Esophagus squamous epithelium (tissue), 5 donors: ENCODE measurements at places on chromosomes 7 and 10.

- DNase-seq: no peak
Measured at GRCh38 chr10:57188846-57189245, 827.8 kb upstream of the ZWINT start.

GRCh38 chr7:112753298-112753697 is 36.9 kb downstream of the TMEM168 start:
- no peak for DNase-seq

DNA sequence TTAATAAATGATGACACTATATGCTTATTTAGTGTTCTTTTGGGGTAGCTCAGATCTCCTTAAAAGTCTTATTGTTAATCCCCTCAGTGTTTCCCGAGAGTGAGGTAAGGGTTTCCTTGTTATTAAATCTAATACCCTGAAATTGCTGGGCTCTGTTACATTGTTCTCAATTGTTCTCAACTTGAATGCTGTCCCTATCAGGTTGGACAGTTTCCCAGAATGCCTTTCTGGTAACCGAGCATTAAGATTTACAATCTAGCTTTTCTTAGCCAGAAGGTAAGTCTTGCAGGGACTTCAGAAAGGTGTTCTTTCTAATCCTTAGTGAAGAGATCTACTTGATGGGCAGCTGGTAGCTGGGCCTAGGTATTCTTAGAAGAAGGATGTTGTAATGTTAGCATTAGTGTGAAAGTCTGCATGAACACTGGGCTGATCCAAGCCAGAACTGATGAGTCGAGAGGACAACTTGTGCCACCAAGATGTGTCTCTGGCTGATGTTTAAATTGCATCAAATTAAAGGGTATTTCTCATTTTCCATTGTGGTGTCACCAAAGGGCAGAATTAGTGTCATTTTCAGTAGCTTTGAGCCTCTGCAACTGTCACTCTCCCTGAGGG is 89.9 kb downstream of the SND1 start:
- DNase-seq: no peak

GRCh38 chr7:99833289-99833877 is 5.6 kb downstream of the CYP3A43 start:
- no peak for DNase-seq

DNA sequence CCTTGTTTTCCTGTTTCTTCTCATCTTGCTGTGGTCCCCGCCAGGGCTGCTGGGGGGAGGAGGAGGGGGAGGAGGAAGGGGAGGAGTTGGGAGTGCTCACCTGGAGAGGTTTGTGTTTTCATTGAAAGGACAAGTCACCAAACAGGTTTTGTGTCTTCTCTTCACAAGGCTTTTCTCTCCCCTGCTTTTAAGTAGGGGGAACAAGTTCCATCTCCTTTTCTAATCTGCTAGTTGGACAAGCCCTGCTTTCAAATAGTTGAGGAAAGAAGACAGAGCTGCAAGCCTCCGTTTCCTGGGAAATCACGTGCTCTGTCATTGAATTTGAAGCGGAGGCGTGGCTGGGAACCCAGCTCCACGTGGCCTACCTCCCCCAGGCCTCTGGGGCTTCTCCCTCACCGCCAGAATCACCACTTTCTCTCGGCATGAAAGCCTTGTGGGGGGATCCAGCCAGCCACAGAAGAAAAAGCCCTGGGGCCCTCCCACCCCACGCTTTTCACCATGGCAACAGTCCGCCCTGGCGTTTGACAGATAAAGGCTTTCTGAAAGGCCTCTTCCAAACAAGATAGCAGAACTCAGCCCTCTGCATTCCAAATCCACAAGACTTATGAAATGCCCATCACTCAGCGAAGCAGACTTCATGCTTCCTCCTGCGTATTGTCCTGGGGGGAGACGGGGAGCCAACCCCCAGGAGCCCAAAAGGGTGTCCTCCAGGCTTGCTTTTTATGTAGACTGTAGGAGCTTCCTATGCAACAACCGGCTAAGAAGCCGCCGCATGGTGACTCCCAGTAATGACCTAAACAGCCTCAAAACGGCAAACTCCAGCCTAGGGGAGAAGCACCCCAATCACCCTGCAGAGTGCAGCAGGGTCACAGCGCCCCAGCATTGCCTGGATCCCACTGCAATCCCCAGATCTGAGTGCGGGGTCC is 51.7 kb downstream of the PROSER2 start:
- no peak for DNase-seq
